ENCODE measurements at places on chromosomes 12 and 14.

- DNase-seq: no peak
Observed at GRCh38 chr12:93918262-93918661, 230.1 kb upstream of the PLXNC1 start.

DNA sequence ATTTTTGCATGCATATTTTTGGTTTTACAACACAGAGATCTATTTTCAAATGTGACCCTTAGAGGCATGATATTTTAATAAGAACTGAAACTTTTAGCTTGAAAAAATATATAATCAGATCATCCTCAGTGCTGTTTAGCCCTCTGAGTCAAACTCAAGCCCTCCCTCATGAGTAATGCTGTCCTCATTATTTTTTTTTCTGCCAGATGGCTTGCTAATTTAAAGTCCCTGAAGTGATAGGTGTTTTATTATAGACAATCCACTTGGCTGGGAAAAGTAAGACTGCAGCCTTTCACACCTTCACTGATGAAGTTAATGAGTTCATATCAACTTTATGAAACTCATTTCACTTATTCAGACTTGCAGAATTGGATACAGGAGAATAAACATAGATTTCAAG is 227.7 kb downstream of the SLC16A7 start:
- no peak for DNase-seq

DNA sequence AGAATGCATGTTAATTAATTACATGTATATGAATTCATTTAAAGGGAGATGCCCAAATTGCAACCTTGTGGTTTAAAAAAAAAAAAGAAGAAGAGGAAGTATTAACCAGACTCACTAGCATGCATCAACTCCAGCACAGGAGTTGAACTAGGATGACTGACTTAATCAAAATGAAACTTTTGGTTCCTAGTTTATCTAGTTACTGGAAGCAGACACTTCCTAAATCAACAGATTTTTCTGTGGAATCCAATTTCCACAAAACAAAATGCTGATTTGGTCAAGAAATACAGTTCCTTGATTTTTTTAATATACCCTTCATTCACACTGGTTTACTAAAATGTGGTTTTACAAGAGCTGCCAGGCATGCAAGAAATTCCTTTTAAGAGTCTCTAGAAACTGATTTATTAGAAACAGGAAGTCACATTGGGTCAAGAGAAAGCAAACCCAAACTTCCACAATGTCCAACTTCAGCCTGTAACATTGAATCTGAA is 41.6 kb downstream of the ITPR2 start:
- DNase-seq: no peak

- DNase-seq: no peak
Observed at GRCh38 chr12:3777206-3777809, 24.4 kb upstream of the CRACR2A start.

DNA sequence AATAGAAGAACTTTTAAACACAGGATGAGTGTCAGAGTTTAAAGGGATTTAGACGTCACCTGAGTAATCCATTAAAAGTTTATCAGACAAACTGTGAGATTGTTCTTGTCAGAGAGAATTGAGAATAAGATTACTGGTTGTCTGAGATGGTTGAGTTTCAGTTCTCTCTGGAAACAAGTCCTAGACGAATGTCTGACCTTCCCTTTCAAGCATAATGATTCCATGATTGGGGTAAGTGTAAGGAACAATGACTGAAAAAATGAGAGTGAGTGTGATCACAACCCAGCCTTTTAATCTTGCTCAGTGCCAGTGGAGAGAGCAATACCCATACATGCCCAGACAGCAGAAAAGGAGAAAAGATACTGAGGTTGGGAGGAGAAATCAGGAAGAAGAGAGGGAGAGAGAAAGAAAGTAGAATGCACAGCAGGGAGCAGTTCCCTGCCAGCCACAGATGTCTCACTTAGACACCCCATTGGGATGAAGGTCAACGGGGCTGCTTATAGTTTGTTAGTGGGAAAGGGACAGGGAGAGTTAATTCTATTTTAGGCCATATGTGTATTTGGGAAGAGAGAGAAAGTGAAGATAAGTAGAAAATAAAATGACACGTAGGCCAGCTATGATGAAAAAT is 4.3 kb downstream of the GRIP1 start:
- no peak for DNase-seq

- no peak for DNase-seq
Observed at GRCh38 chr14:92755495-92755894, 7.1 kb upstream of the LGMN start.

- no peak for DNase-seq
Observed at GRCh38 chr14:97077253-97077653, 280.1 kb downstream of the VRK1 start.

GRCh38 chr12:106498056-106498455 is 84.7 kb upstream of the RFX4 start:
- no peak for DNase-seq

DNA sequence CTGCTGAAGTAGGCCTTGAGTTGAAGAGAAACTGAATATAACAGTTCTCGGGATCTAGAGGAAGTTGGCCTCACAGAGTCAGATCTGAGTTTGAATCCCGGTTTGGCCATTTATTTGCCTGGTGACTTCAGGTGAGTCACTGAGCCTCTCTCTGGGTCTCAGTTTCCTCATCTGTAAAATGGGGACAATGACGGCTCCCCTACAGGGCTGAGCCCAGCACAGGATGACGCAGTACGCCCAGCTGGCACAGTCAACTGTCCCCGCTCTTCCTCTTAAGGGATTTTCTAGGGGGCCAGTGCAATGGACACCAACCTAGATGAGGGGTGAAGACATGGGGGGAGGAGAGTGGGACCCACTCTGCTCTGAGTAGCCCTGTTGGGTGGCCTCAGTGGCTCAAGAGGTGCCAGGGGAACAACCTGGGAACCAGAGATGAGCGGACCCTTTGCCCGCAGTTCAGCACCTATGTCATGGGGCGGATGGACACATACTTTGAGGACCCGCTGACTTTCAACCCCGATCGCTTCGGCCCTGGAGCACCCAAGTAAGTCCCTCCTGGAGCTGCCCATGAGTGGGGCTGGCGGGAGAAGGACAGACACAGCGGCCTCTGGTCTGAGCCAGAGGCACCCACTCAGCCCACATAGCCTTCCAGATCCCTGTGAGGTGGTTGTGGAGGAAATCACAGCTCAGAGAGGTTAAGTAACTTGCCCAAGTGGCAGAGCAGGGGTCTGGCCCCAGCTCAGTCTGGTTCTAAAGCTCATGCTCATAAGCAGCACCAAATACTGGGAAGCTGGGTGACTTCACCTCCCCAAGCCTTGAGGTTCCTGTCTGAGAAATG is 41.1 kb downstream of the CYP46A1 start:
- DNase-seq: no peak

- no peak for DNase-seq
Observed at GRCh38 chr12:7498809-7499208, 4.8 kb downstream of the CD163 start.

- no peak for DNase-seq
Observed at GRCh38 chr12:43063650-43064049, 474.1 kb upstream of the PRICKLE1 start.

DNA sequence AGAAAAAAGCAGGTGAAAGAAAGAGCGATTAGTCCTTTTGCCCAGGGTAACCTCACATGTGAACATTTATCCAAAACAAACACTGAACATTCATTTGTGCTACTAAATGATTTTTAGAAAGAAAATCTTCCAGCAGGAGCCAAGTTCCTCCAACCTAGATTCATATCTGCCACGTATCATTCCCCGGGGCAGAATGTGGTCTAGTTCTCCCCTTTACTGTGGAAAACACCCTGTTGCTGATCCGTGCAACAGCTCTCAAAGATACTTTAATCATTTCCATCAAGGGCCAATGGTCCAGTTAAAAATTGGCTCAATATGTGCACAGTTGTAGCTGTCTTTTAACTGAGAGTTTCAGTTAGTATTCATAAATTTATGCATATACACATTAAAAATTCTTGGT is 479.1 kb downstream of the ATP23 start:
- DNase-seq: no peak

DNA sequence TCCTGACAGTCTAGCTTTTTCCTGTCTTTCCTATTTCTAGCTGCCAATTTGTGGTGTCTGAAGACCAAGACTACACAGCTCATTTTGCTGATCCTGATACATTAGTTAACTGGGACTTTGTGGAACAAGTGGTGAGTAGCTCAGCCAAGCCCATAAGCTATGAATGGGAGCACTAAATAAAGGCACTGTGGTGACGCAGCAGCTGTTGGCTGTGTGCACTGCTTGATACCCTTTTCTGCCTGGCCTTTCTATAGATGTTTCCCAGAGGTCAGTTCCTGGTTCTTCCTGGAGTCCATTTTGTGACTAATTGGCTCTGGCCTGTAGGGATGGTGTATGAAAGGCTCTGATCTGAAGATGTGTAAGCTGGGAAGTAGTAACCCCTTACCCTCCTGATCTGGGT is 20.5 kb downstream of the RNF10 start:
- DNase-seq: no peak

- DNase-seq: no peak
Observed at GRCh38 chr14:51711505-51711904, 59.8 kb downstream of the FRMD6 start.

DNA sequence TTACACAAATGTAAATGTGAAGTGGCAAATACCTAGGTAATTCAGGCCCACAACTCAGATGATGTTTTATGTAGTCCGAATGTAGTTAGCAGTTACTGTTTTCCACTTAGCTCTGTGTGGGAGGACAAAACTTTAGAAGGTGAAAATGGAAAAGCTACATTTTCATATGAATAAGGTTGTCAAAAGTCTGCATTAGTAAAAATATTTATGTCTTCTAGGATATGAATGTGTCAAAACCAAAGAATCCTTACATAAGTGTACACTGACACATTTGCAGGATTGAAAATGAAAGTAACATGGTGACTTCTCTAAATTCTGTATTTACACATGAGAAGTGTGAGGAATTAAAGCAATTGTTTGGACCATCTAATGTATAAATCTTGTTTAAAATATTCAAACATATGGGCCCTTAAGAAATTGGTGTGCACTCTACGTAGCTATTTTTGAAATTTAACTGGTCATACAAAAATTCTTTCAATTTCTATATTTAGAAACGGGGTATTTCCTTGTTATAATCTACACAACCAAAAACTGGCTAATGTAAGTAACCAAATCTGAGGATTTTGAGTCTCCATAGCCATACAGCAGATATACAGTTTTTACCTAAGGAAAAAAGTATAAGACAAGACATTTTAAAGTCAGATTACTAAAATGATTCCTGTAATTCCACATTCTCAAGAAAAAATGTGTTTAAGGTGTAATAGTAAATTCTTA is 5.4 kb downstream of the CDKN1B start:
- DNase-seq: no peak

DNA sequence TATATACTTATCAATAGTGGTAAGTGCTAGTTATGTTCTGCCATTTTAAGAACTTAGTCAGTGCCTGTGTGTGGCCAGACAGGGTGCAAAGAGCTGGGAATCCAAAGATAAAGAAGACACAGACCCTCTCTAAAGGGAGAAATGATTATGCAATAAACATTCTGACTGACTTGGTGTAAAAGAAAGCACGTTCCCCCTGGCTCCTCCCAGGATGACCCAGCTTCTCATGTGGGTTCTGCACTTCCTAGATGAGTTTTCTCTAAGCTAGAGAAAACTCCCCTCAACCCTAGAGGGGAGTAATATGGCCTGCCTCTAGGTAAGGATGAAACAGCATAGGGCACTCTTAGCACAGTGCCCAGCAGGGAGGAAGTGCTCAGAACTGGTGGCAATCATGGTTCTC is 231.2 kb downstream of the VRK1 start:
- no peak for DNase-seq

DNA sequence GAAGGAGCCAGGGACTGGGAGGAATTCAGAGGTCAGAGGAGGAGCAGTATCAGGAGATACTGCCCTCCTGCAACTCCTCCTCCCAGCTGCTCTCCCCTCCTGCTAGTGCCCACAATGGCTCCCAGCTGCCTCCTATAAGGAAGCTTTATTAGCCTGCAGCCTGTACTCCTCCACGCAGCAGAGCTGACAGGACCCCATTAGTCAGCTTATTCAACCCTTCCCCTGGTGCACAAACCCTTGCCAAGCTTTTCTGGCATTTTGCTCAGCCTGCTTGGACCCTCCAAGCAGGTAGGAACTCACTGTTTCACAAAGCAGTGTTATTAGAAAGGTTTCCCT is 6.9 kb upstream of the AQP2 start:
- DNase-seq: no peak

DNA sequence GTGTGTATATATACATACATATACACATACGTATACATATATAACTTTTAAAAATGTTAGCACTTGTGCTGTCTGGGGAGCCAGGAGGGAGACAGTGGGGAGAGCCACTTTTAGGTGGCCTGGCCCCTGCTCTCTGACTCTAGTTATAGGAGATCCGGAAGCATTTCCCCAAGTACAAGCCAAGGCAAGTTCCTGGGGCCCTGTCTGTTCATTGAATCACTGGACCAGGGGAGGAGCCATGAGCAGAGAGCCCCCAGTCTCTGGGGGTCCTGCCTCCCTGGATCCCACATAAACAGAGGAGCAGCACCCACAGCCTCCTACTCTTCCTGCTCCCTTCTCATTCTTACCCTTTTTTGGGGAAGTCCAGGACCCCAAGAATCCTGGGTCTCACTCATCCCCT is 45.4 kb upstream of the TMED10 start:
- DNase-seq: no peak

GRCh38 chr12:13257356-13257875 is 60.9 kb downstream of the EMP1 start:
- DNase-seq: no peak

GRCh38 chr12:15603474-15604085 is 185.6 kb downstream of the EPS8 start:
- no peak for DNase-seq

DNA sequence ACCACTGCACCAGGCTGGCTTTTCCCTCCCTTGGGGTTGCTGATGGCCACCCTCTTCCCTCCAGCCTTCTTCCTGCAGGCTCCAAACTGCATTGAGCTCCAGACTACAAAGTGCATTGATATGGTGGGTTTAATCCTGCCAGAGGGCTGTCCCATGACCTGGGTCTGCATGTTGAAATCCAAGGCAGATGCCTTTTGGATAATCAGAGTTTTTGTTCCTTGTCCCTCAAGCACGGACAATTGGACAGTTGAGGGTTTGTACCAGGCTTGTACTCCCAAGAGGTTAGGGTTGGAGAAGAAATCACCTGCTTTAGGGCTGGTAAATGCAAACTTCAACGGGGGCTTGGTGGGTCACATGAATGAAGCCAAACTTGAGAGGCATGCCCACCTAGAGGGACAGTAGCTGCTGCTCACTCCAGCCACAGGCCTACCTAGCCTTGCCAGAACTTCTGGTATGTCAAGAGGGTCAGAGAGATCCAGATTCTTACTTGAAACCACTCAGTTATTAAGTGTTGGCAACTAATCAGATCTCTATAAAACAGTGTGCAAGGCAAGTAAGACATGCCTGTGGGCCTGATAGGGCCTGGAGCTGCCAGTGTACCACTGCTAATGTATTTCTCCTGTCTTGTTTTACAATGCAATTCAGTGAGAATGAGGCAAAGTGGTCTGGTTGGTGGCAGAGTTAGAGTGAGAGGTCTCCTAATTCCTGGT is 21.7 kb upstream of the KRT83 start:
- DNase-seq: no peak
